Naive thymus-derived CD8-positive, alpha-beta T cell (primary cell): ENCODE measurements at places on chromosomes 16 and 17.

DNA sequence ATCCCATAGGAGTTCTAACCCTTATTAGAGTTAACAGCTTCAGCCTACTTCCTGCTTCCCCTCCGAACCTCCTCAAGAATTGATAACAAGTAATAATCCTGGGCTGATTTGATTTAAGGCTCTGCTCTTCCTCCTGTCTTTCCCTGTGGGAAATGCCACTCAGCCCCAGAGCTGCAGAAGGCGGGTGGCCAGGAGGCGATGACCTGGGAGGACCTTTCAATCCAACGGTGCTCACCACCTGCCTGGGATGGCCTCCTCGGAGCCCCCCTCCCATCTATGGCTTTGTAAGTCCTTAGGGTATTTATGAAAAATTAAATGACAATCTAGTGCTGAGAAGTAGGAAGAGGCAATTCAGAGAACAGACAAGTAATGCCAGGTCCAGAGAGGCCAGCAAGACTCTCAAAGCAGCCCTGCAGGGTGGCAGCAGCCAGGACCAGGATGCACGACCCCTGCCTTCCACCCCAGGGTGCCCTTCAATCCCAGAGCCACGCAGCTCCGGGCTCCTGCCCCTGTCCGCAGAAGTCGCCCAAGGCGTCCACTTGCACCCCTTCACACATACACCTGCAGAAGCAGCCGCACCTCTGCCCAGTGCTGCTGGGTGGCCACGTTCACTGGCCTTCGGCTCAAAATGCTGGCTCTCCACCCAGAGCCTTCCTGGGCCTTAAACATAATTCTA, 34.3 kb downstream of the ABR start:
- no peak for DNase-seq

GRCh38 chr16:16082255-16082654, 132.8 kb downstream of the ABCC1 start:
- DNase-seq = no peak

GRCh38 chr17:56779322-56779721, 54.4 kb downstream of the C17orf67 start:
- DNase-seq = no peak

DNA sequence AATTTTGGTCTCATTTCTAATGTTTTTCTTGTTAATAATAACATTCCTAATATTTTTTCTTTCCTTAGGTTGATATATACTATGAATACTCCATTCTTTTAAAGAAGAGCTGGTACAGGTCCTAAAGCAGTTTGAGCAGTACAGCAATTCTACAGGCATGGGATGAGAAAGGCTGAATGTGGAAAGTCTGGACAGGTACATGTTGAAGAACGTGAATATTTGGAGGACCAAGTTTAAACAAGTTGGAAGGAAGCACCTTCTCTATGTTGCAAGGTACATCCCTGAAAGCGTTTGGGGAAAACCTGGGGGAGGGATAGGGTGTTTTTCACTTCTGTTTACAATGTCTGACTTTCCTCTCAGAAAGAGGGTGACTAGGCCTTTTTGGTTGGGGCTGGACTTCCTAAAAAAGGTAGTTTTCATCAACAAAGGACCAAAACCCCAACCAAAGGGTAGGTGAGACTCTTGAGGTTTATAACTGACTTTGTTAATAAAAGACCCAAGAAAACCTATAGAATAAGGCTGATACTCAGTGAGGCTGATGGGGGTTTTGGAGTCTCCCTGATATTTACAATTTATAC, 95.9 kb upstream of the AXIN2 start:
- DNase-seq = no peak

GRCh38 chr16:16025214-16025968, 76.0 kb downstream of the ABCC1 start:
- no peak for DNase-seq

DNA sequence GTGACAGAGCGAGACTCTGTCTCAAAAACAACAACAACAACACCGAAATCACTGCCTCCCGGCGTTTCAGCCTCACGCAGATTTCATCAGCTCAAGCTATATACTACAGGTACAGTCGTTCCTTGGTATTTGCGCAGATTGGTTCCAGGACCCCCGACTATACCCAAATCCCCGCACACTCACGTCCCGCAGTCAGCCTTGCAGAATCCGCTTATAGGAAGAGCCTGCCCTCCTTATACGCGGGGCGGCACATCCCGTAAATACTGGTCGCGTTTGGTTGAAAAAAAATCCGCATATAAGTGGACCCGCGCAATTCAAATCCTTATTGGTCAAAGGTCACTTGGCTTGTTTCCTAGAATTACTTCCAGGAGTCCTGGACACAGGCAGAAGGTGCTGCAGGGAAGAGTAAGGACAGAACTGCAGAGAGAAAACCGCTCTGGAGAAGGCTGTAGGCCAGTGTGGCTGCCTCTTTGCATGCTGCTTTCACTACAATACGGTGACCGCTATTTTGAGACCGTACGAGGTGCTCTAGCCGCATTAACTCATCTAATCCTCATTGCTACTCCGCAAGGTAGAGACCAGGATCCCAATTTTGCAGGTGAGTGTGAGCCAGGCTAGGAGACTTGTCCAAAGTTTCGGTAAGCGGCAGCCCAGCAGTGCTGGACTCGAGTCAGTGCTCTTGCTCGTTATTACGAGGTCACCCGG, 718 bp downstream of the NDUFAB1 start:
- no peak for DNase-seq

DNA sequence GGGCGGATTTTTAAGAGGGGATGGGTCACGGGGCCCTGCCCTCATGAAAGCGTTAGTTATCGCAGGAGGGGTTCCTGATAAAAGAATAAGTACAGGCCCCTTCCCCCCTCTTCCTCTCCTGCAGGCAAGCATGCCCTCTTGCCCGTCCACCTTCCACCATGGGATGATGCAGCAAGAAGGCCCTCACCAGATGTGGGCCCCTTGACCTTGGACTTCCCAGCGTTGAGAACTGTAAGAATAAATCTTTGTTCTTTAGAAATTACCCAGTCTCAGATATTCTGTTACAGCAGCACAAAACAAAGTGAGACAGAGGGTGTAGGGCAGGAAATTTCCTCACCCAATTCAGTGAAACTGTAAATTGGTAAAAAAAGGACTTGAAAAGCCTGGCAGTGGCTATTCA, 27.8 kb upstream of the LCMT1 start:
- no peak for DNase-seq

GRCh38 chr17:10793816-10794215, 10.1 kb downstream of the TMEM238L start:
- no peak for DNase-seq

DNA sequence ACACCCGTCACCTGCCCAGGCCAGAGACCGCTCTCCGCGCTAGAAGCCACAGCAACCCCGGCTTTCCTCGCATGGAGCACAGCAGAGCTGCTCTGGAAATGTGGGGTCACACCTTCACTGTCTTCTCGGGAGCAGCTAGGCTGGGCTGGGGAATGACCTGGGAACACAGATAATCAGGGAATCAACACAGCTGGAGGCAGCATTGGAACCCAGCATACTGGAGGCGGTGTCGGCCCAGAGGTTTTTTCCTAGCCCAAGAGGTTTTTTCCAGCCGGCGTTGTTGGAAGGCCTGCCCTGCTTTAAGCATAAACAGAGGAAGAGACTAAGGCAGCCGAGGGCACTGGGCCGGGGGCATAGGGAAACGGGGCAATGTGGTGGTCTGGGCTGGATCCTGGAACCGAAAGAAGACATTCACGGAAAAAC, 791 bp upstream of the PLD6 start:
- DNase-seq = no peak

DNA sequence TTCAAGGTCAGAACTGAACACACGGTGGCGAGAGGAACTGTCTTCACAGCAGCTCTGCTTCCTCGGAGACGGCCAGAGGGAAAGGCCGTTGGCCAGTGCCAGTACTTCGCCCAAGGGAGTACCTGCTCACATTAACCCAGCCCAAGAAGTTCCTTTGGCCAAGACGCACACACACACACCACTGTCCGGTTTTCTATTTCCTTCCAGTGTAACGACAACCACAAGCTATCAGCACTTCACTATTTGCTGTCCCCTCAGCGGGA, 744 bp upstream of the GGNBP2 start:
- DNase-seq = no peak

DNA sequence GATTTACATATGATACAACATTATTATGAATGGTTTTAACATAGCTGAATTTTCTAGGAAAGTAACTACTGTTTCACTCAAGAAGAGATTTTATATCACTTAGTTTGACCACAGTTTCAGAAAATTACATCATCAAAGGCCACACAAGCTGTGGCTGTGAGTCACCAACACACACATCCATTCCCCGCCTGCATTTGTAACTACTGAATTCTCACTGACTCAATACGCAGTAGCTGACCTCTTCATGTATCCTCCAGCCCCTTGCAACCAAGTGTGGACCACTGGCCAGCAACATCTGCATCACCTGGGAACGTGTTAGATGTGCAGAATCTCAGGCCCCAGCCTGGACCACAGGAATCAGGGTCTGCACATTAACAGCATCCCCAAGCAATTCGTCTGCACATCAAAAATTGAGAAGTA, 197.6 kb downstream of the XYLT1 start:
- no peak for DNase-seq

DNA sequence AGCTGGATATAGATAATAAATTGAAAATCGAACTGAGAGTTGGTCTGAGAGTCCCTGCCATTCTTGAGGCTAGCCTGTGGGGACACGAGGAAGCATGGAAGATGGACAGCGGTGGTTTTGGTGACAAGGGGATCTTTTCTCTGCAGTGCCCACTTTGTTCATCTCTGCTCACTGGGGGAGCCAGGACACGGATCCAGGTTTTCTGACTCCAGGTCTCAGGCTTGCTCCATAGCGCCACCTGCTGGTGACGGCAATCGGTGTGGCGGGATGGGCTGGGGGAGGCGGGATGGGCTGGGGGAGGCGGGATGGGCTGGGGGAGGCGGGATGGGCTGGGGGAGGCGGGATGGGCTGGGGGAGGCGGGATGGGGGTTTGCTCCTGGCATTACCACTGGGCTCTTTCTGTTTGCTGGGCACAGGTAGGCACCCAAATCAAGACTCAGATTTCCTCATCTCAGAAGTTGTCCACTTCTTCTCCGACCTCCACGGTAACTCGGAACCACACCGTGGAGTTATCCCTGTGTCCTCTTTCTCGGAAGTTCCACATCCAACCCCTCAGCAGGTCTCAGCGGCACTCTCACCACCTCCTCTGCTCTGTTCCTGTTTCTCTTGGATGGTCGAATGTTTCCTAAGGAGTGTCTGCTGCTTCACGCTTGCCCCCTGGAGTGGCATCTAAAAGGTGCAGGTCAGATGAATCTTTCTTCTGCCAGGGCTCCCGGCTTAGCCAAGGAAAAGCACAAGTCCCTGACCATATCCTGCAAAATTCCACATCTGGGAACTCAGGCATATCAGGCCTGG, 142.4 kb downstream of the CYLD start:
- DNase-seq = no peak

GRCh38 chr16:29877266-29877961, 14.4 kb upstream of the CDIPT start:
- peak; percentile 33 for DNase-seq

- no peak for DNase-seq
Observed at GRCh38 chr17:68089881-68090280, 54.3 kb downstream of the KPNA2 start.

DNA sequence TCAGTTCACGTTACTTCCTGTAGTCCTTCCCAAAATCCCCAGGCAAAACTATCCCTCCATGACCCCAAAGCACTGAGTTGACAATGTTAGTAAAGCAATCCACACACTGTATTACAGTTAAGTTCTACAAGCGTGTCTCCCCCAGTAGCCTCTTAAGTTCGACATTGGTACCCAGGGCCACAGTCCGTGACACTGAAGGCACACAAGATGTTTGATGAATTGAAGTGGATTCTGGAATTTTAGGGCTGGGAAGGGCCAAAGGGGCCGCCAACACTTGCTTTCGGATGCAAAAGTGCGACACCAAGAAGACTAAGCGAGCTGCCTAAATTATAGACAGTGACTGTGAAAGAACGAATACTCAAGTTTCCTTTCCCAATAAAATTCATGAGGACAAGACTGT, 1.5 kb downstream of the VPS35 start:
- no peak for DNase-seq

- DNase-seq = no peak
Observed at GRCh38 chr17:14119546-14119945, 50.2 kb downstream of the COX10 start.

GRCh38 chr16:9898555-9898954, 283.7 kb downstream of the GRIN2A start:
- DNase-seq = no peak

- no peak for DNase-seq
Observed at GRCh38 chr17:67273900-67274299, 28.9 kb upstream of the HELZ start.

- DNase-seq = no peak
Observed at GRCh38 chr17:15257796-15258512, 7.2 kb downstream of the PMP22 start.

GRCh38 chr17:34840750-34841149, 120.5 kb downstream of the CCT6B start:
- DNase-seq = no peak

DNA sequence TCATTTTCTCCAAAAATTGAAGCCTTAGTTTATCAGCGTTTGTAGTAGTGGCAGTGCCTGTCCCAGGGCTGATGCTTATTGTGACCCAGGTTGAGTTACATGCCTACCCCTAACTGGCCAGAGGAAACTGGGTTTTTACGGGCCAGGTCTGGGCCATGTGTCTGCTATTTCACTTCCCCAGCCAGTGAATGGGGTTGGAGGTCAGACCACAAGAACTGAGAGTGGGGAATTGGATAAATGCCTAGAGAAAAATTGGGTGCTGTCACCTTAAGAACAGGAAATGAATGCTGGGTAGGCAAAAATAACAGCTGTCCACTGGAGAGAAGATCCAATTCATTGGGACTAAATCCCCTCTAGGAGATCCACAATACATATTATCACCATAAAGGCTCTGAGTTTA, 5.2 kb downstream of the ADPRM start:
- no peak for DNase-seq

DNA sequence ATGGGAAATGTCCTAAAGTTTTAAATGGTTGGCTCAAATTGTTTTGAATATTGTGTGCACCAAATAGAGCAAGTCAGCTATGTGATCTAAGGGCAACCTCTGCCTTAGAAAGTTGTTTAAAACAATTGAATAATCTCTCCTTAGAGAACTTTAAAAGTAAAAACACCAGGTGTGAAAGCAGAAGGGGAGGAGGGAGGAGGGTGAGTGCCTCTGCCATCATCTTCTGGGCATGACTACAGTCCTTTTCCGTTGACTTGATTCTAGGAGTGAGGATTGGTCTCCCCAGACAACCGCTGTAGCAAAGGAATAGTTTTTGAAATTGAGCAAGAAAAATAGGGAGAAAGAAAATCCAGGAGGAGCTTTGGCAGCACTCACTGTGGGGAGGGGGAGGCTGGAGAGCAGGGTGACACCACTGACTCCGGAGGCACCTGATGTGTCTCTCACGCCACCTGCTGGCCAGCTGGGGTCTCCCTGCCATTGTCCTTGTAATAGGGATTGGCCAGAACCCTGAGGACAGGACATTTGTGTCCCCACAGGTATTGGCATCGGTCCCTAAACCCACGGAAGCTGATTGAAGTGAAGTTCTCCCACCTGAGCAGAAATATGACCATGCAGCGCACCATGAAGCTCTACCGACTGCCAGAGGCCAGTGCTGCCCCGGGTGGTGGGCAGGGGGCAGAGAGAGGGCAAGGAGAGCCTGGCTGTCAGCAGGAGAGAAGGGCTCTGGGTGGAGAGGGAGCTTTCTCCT, 33.3 kb downstream of the PLCD3 start:
- peak; percentile 85 for DNase-seq

GRCh38 chr16:56334761-56335160, 90.6 kb downstream of the AMFR start:
- DNase-seq = no peak
